Stimulated activated CD4-positive, alpha-beta T cell treated with anti-CD3 and anti-CD28 coated beads, Interleukin-1b, Interleukin-23, amount 100 ng/mL, for 1 hour (primary cell): ENCODE measurements at places on chromosomes 12 and 14.

DNA sequence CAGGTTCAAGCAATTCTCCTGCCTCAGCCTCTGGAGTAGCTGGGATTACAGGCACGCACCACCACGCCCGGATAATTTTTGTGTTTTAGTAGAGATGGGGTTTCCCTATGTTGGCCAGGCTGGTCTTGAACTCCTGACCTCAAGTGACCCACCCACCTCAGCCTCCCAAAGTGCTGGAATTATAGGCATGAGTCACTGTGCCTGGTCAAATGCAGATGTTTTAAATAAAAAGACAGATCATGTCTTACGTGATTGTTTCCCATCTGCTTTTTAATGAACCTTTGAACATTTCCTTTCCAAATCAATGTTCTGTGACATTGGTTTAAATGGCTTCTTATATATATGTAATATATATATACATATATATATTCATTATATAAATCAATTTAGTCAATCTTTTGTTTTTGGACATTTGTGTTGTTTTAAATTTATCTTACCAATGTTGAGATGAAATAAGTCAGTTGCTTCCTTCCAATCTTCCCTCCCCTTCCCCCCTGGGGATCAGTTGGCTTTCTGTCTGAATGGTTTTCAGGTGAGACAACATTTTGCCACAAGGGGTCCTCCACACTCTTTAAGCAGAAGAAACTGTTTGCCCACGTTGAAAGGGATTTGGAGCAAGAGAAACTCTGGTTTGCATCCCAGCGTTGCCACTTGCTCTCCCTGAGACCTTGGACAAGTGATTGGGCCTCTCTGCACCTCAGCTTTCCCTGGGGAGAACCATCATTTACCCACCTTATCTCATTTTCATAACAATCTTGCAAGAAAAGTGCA, 47.6 kb upstream of the RBM19 start:
- no peak for DNase-seq

GRCh38 chr12:25014961-25015360, 66.1 kb upstream of the BCAT1 start:
- no peak for DNase-seq

DNA sequence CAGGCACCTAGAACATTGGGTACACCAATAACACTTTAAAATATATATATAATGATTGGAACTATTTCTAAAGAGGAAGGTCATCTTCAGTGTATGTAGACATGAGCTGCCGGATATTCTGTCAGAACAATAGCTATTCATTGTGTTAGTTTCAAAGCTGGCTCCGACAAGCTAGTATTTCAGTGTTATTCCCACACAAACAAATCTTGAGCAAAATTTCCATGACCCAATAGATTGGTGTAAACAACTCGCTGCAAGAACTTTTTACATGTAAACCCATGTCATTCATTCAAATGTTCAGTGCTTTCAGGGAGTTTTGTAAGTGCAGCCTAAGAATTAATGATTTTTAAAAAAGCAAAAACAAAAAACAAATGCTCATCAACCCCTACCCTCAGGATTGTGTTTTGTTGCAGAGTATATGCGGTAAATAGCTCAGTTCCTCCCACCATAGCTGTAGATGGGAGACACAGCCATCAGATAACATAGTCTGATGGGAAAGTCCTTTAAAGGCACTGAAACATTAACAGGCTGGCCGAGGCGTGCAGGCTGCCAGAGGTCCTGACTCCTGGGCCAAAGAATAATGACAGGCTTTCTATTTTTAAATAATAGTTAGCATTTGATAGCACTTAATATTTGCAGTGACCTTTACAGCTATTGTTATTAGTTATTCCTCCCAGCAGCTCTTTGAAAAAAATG, 150.3 kb upstream of the ARHGAP5 start:
- no peak for DNase-seq

DNA sequence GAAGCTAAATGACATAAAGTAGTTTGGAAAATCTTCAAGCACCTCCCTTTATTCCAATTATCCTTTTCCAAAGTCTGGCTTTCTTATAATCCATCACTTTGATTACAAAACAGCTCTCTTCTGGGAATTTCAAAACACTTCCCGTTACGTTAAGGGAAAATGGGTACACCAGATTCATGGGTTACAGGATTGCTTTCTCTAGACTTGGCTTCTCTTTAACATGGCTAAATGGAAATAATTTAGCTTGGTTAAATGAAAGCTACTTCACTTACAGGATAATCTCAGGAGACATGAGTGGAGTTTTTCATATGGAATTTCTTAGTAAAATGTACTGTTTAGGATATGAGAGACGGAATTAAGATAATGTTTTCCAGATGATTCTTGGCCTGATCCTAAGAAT, 14.7 kb downstream of the GSTZ1 start:
- DNase-seq: no peak

GRCh38 chr14:91090743-91091142, 23.1 kb upstream of the DGLUCY start:
- no peak for DNase-seq
